ENCODE measurements at places on chromosomes 2 and 18. TPM values are rescaled to one million over a fixed set of nuclear protein-coding genes. Genes with fewer than 3 reads are reported as not detected.

DNA sequence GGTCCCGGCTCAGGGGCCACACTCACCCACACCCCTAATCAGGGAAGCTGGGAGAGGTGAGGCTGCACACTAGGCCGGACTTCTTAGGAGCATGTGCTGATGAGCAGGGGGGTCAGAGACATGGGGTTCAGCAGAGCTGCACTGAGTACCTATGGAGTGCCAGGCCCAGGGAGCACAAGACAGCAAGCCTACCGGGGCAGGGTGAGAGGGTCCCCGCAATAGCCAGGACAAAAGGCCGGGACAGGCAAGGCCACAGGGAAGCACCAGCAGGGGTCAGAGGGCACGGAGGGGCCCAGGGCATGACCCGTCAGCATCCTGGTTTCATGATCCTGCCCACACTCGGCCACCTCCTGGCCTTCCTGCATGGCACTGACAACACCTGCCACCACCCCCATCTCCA, 73.5 kb downstream of the TNS1 start:
- no peaks in the 10 kb centered on the region for H3K27me3 ChIP-seq
- DNase-seq, result no peak
- H3K27ac ChIP-seq, result peak overlapping the region; percentile 94
- H3K36me3 ChIP-seq, result no peaks in the 10 kb centered on the region

DNA sequence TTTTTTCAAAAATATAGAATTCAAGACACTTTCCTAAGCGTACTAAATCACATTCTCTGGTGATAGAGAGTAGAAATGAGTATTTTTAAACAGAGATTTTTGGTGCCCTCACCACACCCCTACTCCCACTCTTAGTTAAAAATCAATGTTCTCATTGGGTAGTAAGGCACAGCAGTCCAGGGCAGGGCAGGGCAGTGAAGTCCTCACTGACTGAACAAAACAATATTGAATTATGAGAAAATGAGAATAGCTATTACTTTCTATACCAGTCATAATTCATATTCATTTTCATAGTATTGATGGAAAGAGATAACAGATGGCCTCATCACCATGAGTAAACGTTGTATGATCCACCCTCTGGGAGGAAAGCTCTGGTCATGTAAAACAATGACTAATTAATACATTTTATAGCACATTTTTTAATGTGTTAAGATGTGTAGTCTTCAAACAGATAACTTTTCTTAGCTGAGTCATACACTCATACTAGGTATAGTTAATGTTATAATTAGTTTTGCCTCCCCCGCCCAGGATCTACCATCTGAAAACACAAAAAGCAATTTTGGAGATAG, 686.1 kb downstream of the KCNJ3 start:
- no peak overlapping the region for H3K27ac ChIP-seq
- no peaks in the 10 kb centered on the region for H3K27me3 ChIP-seq
- no peaks in the 10 kb centered on the region for H3K4me1 ChIP-seq
- DNase-seq, result no peak

DNA sequence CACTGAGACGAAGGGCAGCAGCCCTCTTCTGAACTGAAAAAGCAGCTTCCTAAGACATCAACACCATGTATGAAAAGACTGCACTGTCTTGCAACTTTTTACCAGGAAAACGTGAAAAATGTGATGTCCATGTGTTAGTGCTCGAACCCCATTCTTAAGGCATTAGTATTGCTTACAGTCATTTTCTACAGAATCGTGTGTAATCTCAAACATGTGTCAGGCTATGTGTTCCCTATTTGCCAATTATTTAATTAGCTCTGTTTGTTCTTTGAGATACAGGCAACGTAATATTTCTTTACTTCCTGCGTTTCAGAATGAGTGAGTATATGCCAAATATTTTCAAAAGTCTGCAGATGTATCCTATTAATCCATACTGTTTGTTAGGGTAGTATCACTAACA, 307.7 kb upstream of the CCDC68 start:
- peaks cover 36% of the 10 kb centered on the region for H3K36me3 ChIP-seq
- no peak for DNase-seq
- H3K4me3 ChIP-seq, result no peak overlapping the region
- peaks cover 38% of the 10 kb centered on the region for H3K4me1 ChIP-seq
- no peaks in the 10 kb centered on the region for H3K27me3 ChIP-seq
- no peak overlapping the region for H3K27ac ChIP-seq

TUBB8B gene
- not detected for total RNA-seq

DES gene
- total RNA-seq, result 28,635 TPM

GRCh38 chr18:48896875-48897511, 53.8 kb downstream of the SMAD7 start:
- no peaks in the 10 kb centered on the region for H3K36me3 ChIP-seq
- H3K4me1 ChIP-seq, result peaks cover 4% of the 10 kb centered on the region
- no peak overlapping the region for H3K27ac ChIP-seq
- no peak overlapping the region for H3K4me3 ChIP-seq
- DNase-seq, result peak; percentile 50
- H3K27me3 ChIP-seq, result no peaks in the 10 kb centered on the region

DNA sequence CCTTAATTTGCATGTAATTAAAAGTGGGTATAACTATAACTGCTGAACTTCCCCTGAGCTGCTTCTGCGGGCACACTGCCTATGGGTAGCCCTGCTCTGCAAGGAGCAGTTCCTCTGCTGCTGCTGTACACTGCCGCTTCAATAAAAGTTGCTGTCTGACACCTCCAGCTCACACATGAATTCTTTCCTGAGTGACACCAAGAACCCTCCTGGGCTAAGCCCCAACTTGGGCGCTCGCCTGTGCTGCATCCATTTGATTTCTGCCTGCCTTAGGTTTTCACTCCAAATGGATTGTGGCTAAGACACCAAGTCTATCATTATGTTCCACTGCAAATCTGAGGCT, 215.7 kb downstream of the ANAPC1 start:
- no peaks in the 10 kb centered on the region for H3K4me1 ChIP-seq
- no peak overlapping the region for H3K4me3 ChIP-seq
- no peak for DNase-seq
- no peaks in the 10 kb centered on the region for H3K27me3 ChIP-seq
- H3K36me3 ChIP-seq, result no peaks in the 10 kb centered on the region

DNA sequence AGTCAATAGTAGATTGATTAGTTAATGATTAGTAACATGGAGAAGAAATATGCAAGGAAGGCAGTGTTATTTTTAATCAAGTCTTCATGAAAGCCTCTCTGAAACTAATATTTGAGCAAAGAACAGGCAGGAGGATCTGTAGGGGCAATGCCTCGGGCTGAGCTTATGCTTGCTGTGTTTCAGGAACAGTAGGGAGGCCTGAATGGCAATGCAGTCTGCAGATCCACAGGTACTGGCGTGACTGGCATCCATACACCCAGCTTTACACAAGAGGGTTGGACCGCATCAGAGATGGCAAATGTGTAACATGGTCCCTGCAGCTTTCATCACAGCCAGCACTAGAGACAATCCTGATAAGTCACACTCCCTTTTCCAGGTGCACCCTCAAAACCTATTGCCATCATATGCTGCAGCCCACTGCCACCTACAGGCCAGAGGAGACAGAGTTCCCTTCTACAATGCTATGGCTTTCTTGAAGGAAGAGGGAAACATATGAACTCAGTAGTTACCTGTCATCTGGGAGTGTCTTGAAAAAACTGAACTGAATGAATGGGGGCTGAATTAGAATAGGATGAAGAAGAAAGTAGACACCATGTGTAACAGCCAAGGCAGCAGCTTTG, 582.4 kb upstream of the RAB6C start:
- DNase-seq, result peak; percentile 44
- H3K27me3 ChIP-seq, result no peaks in the 10 kb centered on the region
- no peaks in the 10 kb centered on the region for H3K4me1 ChIP-seq
- H3K27ac ChIP-seq, result no peak overlapping the region

- H3K4me1 ChIP-seq, result peaks cover 14% of the 10 kb centered on the region
- H3K27me3 ChIP-seq, result no peaks in the 10 kb centered on the region
- H3K4me3 ChIP-seq, result peak overlapping the region; percentile 7
- H3K27ac ChIP-seq, result peak overlapping the region; percentile 85
- DNase-seq, result peak; percentile 54
These were observed 18.1 kb downstream of the ARHGAP28 start for GRCh38 chr18:6747646-6748045.

Data from gastrocnemius medialis (tissue), 4 donors.